ENCODE measurements at places on chromosomes 3 and 15. TPM values are rescaled to one million over a fixed set of nuclear protein-coding genes. Genes with fewer than 3 reads are reported as not detected.

C3orf85 gene
- total RNA-seq: not detected

CELF6 gene
- not detected for total RNA-seq

KIF7 gene
- total RNA-seq: 9.5 TPM

ACAD11 gene
- total RNA-seq: 15.3 TPM

SLCO2A1 gene
- total RNA-seq: not detected

GABRG3 gene
- not detected for total RNA-seq

DNA sequence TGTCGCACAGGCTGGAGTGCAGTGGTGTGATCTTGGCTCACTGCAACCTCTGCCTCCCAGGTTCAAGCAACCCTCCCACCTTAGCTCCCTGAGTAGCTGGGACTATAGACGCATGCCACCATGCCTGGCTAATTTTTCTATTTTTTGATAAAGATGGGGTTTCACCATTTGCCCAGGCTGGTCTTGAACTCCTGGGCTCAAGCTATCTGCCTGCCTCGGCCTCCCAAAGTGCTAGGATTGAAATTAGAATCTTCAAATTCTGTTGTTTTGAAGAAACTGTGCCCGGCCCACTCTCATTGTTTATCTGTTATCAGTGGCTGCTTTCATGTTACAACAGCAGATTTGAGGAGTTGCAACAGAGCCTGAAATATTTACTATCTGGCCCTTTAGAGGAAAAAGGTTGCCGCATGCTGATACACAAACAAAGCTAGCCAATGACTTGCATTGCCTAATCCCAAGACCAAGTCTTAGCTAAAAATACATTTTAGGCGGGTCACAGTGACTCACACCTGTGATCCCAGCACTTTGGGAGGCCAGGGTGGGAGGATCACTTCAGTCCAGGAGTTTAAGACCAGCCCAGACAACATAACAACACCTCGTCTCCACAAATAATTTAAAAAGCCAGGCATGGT is 43.2 kb upstream of the PPP4R2 start:
- no peak for DNase-seq

- no peak for DNase-seq
These were observed 126.5 kb downstream of the FMN1 start for GRCh38 chr15:33068007-33068481.

- DNase-seq: no peak
These were observed 15.2 kb downstream of the DAZL start for GRCh38 chr3:16589867-16590624.

GRCh38 chr3:110343945-110344344 is 727.7 kb upstream of the NECTIN3 start:
- no peak for DNase-seq

DNA sequence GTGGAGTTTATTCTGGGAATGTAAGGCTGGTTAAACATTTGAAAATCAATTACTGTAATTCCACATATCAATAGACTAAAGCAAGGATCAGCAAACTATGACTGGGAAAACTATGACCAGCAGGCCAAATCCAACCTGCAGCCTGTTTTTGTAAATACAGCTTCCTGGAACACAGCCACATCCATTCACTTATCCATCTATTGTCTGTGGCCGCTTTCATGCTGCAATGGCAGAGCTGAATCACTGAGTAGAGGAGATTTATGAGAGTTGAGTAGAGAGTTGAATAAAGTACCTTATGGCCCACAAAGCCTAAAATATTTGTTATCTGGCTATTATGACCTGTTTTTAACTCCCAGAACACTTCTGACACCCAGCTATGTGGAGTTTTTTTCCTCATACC is 12.2 kb downstream of the MYLK start:
- DNase-seq: peak; percentile 45

Data from A673 (cell line).